ENCODE measurements at places on chromosomes 4 and X.
A peak's percentile ranks its signal among the peaks of the same experiment; 100 is the strongest.

DNA sequence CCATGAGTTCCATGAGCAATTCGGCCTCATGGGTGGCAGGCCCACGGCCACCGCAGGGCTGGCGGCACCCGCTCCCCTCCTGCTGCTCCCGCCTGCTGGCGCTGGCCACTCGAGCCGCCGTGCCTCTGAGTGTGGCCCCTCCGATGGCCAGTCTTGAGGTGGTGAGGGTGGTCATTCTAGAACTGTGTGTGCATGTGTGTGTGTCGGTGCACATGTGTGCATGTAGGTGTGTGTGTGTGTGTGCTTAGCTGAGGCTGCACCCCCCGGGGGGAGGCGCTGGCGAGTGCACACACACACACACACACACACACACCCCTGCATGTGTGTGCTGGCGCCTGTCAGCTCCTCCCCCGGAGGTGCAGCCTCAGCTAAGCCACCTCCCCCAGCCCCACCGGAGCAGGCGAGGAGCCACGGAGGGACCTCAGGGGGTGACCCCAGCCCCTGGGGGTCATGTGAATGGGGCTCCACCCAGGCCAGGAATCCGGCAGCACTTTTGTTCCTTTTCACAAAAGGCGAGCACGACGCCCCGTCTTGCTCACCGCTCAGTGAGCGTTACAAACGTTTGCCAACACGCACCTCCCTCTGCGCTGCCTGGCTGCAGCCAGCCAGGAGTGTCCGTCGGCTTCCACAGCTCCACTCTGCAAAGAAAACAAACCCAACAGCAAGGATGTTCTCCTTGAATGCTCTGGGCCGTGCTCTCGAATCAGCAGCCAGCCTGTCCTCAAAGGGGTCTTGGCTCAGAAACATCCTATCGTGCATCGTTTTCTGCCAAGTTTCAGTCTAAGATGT, 29.9 kb downstream of the FGFRL1 start:
- DNase-seq: peak; percentile 63

DNA sequence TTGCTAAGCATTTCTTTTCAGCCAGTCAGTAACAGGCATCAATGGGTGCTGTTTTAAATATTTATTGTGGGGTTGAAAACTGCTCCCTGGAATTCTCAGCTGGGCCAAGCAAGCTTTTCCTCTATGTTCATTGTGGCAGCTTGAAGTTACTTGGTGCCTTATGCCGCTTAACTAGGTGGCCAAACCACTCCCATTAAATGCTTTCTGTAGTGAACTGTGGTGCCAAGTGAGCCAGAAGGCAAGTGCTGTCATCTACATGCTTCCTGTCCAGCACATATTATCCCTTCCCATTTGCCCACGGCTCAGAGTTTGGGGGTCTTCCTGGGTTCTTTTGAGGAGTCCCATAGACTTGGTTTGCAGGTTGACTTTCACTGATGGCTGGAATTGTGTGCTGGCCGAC, 64.8 kb downstream of the TAB3 start:
- DNase-seq: no peak

DNA sequence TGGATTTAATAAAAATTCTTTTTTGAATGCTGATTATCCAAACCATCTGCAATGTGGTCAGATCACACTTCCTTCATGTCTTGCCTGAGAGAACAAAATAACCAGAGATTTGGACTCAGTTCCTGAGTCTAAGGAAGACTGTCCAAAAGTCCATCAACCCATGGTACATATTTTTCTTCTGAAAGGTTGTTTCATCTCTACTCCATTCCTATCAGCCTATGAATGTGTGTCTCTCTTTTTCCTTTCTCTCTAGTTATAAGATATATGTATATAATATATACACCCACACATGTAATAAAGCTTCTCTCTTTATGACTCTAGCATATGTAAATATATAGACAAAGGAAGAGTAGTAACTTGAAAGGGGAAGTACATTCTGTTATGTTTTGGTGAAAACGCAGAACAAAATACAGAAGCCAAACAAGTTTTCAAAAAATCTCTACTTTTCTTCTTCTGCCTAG, 226.9 kb downstream of the ARHGAP24 start:
- no peak for DNase-seq

GRCh38 chrX:7120878-7121219, 26.7 kb upstream of the STS start:
- no peak for DNase-seq

GRCh38 chr4:42768125-42768748, 111.3 kb upstream of the ATP8A1 start:
- no peak for DNase-seq
